Stimulated activated CD4-positive, alpha-beta T cell treated with anti-CD3 and anti-CD28 coated beads, Interleukin-2, amount 100 ng/mL, for 48 hours (primary cell): ENCODE measurements at places on chromosomes 7 and 10.

DNA sequence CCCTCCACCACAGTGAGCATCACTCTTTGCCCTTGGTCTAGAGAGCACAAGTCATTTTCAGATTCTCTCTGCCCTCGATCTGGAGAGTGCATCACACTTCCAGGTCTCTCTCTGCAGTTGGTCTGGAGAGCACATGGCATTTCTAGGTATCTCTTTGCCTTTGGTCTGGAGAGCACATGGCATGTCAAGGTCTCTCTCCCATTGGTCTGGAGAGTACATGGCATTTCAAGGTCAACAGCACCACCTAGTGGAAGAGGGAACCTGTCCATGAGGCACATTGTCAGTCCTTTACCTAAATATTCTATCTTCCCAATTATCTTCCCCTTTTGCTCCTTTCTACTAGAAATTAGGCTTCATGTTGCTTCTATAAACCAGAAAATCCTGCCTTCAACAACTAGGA lies 1139.4 kb downstream of the XPNPEP1 start:
- peak; percentile 0 for DNase-seq

DNA sequence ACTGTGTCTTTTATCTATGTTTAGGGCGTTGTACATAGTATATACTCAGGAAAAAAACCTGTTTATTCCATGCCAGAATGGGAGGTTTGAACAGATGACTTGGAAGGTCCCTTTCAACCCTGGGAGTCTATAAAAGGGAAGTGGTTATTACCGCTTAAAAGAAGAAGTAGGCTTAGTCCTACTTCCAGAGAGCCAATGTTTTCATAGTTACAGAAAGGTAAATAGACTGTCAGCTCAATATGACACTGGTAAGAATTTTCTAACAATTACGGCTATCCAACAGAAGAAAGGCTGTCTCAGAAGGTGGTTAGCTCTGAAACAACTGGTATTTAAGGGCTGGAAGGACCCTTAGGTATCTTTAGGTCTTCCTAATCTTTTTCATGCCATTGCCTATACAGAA lies 1.1 kb upstream of the TFAM start:
- no peak for DNase-seq

GRCh38 chr7:26629696-26630095 lies 234.7 kb downstream of the SKAP2 start:
- no peak for DNase-seq

- DNase-seq, result no peak
These were observed 8.5 kb upstream of the ARHGAP19 start for GRCh38 chr10:97300980-97301379.

DNA sequence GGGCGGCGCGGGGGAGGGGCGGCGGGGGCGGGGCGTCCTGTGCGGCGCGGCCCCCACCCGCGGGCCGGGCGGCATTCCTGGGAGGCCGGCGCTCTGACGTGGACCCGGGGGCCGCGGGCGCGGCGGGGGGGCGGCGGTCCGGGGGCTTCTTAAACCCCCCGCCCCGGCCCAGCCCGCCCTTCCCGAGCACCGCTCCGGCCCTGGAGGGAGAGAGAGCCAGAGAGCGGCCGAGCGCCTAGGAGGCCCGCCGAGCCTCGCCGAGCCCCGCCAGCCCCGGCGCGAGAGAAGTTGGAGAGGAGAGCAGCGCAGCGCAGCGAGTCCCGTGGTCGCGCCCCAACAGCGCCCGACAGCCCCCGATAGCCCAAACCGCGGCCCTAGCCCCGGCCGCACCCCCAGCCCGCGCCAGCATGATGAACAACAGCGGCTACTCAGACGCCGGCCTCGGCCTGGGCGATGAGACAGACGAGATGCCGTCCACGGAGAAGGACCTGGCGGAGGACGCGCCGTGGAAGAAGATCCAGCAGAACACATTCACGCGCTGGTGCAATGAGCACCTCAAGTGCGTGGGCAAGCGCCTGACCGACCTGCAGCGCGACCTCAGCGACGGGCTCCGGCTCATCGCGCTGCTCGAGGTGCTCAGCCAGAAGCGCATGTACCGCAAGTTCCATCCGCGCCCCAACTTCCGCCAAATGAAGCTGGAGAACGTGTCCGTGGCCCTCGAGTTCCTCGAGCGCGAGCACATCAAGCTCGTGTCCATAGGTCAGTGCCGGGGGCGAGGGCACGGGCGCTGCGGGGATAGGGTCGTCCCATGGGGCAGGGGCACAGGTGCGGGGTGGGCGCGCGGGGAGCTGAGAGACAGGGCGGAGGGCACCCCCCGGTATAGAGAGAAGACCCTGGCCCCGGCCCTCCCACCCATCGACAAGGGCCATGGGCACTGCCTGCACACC lies at the start of gene FLNC:
Gene FLNC, plus strand, starts transcription at position 176 of the 947 bp plus-strand sequence. Its CDS starts 232 bp downstream, at position 408.
- no peak for DNase-seq

DNA sequence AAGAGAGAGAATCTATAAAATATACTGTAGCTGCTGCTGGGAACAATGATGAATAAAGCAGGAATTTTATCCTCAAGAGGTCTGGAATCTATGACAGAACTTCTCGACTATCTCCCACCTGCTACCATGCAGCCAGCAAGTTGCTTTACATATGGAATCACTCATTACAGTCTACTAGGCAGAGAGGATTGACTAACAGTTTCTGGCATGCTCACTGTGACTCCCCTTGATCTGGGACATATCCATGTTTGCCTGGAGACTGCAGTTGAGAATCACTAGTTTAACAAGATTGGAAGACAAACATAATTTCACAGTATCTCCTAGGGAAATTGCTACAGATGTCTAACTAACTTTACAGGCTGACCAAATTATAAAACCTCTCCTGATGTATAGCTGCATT lies 13.3 kb downstream of the GPR37 start:
- no peak for DNase-seq

GRCh38 chr10:103784723-103785418 lies 70.5 kb downstream of the SH3PXD2A start:
- DNase-seq, result no peak

DNA sequence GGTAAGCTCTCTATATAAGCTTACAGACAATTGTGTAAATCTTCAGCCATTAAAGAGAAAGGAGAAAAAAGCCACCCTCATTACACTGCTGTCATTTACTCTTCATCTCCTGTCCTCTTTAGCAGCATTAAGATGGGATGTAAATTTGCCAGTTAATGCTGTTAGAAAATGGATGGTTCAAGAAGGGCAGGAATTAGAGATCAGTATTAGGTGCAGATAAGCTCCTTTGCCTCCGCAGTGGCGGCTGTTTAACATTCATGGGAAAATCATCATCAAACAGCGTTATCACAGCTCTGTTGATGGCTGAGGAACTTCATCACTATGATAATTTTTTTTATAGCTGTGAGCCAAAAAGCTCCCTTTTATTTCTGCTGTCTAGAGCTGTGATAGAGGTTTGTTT lies 61.8 kb upstream of the FAM204A start:
- no peak for DNase-seq

- DNase-seq, result no peak
These were observed 185.8 kb upstream of the NRP1 start for GRCh38 chr10:33520223-33520622.

- DNase-seq, result no peak
These were observed 16.9 kb upstream of the PALD1 start for GRCh38 chr10:70461397-70462348.

GRCh38 chr7:141992156-141992555 lies 3.5 kb upstream of the MGAM start:
- DNase-seq, result no peak

DNA sequence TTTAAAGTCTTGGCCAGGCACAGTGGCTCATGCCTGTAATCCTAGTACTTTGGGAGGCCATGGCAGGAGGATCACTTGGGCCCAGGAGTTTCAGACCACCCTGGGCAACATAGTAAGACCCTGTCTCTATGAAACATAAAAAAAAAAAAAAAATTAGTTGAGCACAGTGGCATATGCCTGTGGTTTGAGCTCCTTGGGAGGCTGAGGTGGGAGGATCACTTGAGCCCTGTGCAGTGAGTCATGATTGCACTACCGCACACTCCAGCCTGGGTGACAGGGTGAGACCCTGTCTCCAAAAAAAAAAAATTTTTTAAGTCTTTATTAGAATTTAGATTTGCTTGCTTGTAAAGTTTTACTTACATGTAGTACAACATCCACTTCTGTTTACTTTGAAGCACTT lies 14.0 kb downstream of the WNT2 start:
- DNase-seq, result no peak
